GOT3 (cell line): ENCODE measurements at places on chromosomes 3 and 15.

- DNase-seq = no peak
Observed at GRCh38 chr3:130341882-130342281, 3.6 kb upstream of the COL6A5 start.

GRCh38 chr15:27937851-27938250, 161.3 kb downstream of the OCA2 start:
- DNase-seq = no peak

- no peak for DNase-seq
Observed at GRCh38 chr15:100772892-100773520, 106.6 kb upstream of the ALDH1A3 start.

- DNase-seq = no peak
Observed at GRCh38 chr3:167750272-167750971, 14.9 kb downstream of the SERPINI1 start.

DNA sequence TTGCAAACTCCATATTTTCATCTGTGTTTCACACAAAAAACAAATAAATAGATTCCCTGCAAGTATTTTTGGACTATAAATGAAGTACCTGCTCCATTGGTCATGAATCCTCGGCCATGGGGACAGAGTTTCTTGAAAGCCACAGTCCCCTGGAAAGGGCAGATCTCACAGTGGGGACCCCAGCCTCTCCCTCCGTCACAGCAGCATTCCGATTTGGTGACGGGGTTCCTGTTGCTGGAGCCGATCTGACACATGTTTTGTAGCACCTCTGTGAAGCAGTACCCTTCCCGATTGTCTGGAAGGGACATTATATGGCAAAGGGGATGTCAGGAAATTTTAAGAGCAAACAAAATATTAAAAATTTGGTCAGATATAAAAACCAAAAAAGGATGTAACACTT, 96.2 kb downstream of the DUT start:
- DNase-seq = no peak

GRCh38 chr15:64694816-64695215, 80.6 kb downstream of the RBPMS2 start:
- no peak for DNase-seq

GRCh38 chr3:156605686-156606605, 51.0 kb upstream of the SSR3 start:
- DNase-seq = peak; percentile 21

- no peak for DNase-seq
Observed at GRCh38 chr15:40756938-40757337, 1.9 kb upstream of the RMDN3 start.

DNA sequence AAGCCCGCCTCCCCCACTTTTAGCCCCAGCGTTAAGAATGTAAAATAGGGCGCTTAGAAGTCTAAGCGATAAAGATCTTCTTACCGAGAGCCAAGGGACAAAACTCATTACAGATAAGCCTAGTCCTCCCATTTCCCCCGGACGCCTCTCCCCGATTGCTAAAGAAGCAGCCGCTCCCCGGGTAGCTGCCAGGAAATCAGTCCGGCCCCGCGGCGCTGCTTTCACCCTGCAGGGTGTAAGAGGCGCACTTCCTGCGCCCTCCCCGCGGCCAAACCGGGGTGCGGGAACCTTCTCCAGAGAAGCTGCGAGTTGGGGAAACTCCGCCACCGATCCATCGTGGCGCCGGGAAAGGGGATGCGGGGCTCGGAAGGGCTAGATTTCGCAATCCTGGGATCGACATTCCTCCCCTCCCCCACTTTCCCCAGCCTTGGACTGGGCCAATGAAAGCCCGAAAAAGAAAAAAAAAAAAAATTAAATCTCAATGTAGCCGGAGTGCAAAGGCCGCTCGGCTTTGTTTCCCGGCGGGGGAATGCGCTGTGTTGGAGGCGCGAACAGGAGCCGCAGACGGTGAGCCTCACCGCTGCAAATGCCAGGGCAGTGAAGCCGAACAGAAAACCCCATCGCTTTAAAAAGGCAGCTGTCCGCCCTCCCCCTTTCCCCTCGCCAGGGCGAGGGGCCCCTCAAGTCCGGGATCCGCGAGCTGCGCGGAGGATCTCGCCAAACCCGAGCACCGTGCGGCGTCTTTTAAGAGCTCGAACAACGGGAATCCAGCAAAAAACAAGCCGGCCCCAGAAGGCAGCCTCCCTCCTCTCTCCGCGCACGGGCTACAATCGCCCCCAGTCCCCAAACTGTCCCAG, 626 bp upstream of the PTPRG start:
- peak; percentile 45 for DNase-seq

- DNase-seq = no peak
Observed at GRCh38 chr15:55334371-55334770, 15.3 kb downstream of the PIGB start.
